ENCODE measurements at places on chromosomes 3 and 15.

GRCh38 chr3:179150610-179151009 is 2.5 kb downstream of the PIK3CA start:
- no peak for DNase-seq

GRCh38 chr3:13322324-13322723 is 97.8 kb downstream of the NUP210 start:
- DNase-seq = no peak

GRCh38 chr3:187082758-187083375 is 56.4 kb downstream of the RPL39L start:
- DNase-seq = no peak

- DNase-seq = no peak
These were observed 1.4 kb downstream of the XXYLT1 start for GRCh38 chr3:195269375-195270078.

GRCh38 chr3:17643691-17644090 is 98.7 kb downstream of the TBC1D5 start:
- no peak for DNase-seq

DNA sequence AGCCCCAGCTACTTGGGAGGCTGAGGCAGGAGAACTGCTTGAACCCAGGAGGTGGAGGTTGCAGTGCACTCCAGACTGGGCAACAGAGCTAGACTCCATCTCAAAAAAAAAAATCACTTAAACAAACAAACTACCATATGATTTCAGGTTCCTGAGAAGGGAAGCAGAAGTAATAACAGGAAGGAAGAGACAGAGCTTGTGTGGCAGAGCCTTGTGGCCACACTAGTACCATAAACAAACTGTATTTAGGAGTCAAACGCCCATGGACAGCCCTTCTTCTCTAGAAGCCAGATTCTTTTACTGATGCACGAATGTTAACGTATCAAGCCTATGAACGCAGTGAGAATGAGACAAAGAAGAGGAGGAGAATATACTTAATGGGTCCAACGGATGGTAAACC is 12.0 kb downstream of the MTMR10 start:
- no peak for DNase-seq

- no peak for DNase-seq
These were observed 81.7 kb downstream of the SMAD6 start for GRCh38 chr15:66783725-66784124.

DNA sequence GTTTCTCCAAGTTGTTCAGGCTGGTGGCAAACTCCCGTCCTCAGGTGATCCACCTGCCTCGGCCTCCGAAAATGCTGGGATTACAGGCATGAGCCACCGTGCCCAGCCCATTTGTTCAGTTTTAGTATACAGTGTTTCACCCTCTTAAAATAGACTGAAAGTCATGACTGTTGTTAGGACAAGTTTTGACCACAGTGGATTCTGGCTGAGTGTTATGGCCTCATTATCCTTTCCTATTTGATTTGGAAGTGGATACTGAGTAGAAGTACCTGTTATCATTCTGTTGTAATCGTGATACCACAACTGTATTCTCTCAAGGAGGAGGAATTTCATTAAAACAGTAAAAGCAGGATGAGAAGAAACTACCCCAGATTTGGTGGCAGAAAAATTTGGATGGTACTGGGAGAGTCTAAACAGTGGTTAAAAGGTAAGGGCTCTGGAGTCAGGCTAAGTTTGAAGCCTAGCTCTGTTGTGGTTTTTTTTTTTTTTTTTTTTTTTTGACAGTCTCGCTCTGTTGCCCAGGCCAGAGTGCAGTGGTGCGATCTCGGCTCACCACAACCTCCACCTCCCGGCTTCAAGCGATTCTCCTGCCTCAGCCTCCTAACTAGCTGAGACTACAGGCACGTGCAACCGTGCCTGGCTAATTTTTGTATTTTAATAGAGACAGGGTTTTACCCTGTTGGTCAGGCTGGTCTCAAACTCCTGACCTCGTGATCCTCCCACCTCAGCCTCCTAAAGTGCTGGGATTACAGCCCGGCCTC is 2.6 kb downstream of the MAP2K1 start:
- DNase-seq = no peak

DNA sequence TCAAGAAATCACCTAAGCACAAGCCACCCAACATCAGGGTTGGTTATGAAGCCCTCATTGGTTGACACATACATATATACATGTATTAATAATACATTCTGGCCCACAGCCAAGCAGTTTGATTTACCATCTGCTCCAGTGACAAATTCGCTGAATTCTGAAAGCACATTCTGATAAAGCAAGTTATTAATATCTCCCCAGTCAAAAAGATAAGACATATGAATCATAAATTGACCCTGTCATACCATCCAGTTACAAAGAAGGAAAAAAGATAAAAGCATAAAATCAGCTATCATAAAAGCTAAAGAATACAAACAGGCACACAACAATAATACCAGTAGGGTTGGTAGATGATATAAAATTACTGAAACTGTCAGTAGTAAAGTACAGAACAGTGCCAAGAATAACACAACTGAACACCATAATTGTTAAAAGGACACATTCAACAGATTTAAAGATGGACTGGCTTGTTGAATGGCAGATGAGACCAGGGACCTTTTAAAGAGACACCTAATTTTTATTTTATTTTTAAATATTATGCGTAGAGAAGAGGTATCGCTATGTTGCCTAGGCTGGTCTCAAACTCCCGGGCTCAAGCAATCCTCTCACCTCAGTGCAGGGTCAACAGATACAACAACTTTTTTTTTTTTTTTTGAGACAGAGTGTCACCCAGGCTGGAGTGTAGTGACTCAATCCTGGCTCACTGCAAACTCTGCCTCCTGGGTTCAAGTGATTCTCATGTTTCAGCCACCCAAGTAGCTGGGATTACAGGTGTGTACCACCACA is 7.7 kb downstream of the SNX4 start:
- peak; percentile 10 for DNase-seq

GRCh38 chr15:73328981-73329380 is 39.8 kb downstream of the HCN4 start:
- DNase-seq = no peak

DNA sequence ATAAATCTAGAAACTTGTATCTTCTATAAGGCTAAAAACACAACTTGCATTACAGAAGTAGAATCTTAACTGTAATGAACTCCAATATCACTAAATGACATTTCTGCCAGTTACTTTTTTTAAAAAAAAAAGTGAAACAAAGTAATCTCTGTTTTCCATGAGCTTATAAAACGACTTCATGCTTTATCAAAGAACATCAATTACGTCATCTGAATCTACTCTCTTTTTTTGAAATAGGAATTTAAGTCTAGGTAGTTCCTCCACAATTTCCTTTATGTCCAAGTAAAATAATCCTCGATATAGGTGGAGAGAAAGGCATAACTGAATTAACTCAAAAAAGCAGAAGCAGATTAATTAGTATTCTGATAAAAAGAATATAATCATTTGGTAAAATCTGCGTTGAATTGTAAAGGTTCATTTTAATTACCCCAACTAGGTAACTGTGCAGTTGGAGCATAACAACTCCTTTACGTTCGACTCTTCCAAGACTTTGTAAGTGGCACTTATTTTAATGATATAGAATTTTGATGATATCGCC is 1.4 kb downstream of the UACA start:
- no peak for DNase-seq

DNA sequence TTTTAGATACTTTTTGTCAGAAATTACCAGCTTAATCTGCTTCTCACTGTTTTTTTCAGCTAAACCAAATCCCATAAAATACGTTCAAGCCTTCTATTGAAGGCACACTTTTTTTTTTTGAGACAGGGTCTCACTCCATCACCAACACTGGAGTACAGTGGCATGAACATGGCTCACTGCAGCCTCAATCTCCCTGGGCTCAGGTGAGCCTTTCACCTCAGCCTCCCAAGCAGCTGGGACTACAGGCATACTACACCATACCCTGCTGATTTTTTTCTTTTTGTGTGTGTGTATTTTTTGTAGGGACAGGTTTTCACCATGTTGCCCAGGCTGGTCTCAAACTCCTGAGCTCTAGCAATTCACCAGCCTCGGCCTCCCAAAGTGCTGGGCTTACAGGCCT is 3.7 kb downstream of the RAF1 start:
- DNase-seq = no peak

- DNase-seq = no peak
These were observed 143.8 kb upstream of the RGMA start for GRCh38 chr15:93232845-93233244.

DNA sequence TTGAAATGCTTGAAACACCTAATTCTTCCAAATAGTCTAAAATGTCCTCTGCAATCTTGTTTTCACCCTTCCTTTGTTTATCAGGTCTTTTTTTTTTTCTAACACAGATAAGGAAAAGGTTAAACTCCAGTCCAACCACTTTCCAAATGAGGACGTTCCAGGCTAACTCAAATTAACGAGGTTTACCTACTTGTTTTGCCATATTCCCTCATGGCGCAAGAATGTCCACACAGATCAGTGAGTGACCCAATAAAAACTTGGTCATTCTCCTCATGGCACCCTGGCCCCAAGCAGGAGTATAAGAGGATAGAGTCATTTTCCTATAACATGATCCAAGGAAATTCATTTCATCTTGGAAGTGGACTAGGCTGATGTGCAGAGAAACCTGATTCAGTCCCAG is 6.6 kb upstream of the LIPC start:
- no peak for DNase-seq

- DNase-seq = no peak
These were observed 49.7 kb downstream of the PCNP start for GRCh38 chr3:101623656-101624055.

GRCh38 chr3:193132241-193132640 is 108.8 kb upstream of the PLAAT1 start:
- no peak for DNase-seq

- DNase-seq = no peak
These were observed 8.7 kb downstream of the PLS1 start for GRCh38 chr3:142604940-142605339.

GRCh38 chr15:35058534-35059054 is 26.5 kb downstream of the NANOGP8 start:
- no peak for DNase-seq

DNA sequence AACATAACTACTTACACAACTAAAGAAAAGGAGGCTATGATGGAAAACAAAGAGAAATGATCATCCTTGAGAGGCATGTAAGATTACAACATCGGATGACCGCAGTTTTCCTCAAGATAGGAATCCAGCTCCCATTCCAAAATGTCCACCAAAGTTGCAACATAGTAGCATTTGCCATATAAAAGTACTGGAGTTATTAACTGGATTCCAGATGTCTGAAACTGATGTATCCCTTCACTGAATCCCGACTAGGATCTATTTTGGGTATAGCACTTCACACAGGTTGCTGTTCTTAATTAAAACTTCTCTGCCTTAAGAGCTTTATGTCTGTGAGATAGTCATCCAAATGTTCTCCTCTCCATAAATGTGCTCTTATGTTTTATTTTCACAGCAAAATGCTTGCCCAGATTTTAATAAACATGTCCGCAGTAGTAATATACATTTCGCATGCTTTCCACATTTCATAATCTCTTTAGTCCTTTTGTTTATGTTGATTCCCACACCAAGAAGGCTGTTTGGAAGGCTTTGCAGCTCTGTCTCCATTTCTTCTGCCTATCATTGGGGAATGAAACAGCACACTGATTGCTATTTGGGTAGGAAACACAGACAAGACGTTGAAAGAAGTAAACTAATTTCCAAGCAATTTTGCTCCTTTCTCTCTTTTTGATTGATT is 716.5 kb upstream of the CFAP20DC start:
- DNase-seq = no peak

DNA sequence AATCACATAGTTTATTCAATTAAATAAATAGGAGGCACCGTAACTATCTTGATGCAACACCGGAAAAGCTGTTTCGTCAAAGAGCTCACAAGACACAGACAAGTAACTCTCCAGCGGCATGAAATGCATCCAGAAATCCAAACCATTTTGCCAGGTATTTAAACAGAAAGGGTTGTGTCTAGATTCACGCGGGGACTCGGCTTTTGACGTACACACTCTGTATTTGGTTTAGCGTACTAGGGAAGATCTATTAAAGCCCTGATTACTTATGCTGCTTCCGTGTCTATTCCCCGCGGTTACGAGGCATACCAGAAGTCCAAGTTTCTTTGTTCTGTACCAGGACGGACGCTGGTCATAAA is 718 bp downstream of the BNIP2 start:
- DNase-seq = no peak

DNA sequence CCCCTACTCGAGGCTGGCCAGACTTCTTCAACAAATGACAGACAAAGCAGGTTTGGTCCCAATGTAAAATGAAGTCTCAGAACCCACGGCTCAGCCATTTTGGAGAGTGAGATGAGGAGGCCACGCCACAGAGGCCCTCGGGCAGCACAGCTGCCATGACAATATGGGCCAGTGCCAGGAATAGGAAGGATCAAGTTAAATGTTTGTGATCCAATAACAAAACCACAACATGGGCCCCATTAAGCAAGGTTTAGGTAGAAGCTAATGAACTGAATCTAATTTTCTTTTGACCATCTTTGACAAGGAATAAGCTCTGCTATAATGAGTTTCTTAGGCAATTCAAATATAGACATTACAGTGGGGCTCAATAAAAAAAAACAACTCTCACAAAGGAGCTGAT is 52.6 kb downstream of the RFTN1 start:
- no peak for DNase-seq

Measured in stimulated activated CD4-positive, alpha-beta T cell treated with anti-CD3 and anti-CD28 coated beads, TNF-alpha, amount 100 ng/mL, for 1 hour (primary cell).